ENCODE measurements at places on chromosomes 3 and 15.

GRCh38 chr3:195187609-195188425 lies 83.1 kb downstream of the XXYLT1 start:
- no peak for DNase-seq

GRCh38 chr3:137332297-137332696 lies 374.5 kb downstream of the IL20RB start:
- DNase-seq, result no peak

DNA sequence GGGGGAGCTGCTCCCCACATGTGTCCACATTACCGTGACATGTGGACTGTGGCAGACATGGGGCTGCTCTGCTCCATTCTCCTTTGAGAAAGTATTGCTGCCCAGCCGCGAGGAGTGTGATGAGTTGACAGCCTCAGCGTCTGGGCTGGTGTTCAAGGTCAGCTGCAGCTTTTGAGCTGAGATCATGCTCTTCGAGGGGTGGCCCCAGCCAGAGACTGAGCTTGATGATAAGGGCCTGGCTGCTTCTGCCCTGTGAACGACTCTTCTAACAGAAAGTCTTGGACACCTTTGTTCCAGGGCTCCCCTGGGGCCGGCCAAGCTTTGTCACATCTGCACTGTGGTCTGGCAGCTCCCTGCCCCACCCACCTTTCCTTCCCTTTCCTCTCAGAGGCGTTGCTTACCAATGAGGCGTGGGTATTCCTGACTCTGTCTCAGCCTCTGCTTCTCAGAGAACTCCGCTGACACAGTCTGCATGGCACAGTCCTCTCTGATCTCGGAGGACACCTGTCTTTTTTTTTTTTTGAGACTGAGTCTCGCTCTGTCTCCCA lies 86.6 kb downstream of the CHRD start:
- peak; percentile 61 for DNase-seq

DNA sequence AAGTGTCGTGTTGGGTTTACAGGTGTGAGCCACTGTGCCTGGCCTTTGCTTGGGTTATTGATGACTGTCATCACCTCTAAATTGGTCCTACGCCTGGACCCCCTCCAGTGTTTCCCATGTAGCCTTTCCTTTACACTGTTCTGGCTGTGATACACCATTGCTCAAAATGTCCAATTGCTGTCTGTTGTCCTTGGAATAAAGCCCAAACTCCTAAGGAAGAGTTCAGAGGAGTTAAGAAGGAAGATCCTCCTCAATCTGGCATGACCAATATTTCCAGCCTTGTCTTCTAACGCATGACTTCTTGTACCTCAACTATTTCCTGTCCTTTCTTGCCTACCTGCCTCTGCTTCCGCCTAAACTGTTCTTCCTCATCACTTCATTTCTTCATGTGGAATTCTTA lies 113.1 kb downstream of the POLR2M start:
- no peak for DNase-seq

Measured in GDM1 (cell line).